Suppressor macrophage treated with lipopolysaccharide for 4 hours (primary cell): ENCODE measurements at places on chromosomes 13 and 19.

GRCh38 chr19:10318807-10319682 is 3.2 kb upstream of the FDX2 start:
- no peak for DNase-seq

DNA sequence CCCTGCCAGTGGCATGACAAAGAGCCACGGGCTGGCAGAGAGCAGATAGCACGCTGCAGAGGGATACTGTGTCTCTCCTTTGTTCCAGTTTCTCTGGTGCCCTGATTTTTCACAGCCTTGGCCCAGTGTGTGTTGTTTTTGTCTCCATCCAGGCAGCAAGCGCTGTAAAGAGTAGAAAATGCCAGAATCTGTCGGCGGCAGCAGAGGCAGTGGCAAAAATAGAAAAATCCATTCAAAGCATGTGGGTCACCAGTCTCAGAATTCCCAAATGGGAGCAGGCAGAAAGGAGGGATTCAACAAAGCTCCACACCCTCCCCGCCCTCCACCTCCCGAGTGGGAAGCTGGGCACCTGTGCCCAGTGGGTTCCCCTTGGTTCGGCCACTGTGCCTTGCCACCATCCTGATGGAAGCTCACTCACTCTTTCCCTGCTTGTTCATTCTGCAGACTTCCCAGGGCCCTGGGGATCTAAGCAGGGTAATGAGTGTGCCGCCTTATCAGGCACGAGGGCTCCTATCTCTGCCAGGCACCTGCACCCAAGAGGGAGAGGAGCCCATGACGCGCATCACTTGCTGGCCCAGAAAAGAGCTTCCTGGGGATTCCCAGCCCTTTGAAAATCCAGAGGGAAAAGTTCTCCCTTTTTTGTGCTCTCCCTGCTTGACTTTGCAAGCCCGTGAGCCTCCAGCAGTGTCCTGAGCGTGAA is 416.9 kb downstream of the IRS2 start:
- DNase-seq = no peak

GRCh38 chr19:4267901-4268815 is 10.9 kb upstream of the SHD start:
- no peak for DNase-seq

GRCh38 chr19:42278452-42279154 is 9.6 kb downstream of the CIC start:
- no peak for DNase-seq

- DNase-seq = no peak
These were observed 17.0 kb upstream of the COX7A1 start for GRCh38 chr19:36169084-36169760.

GRCh38 chr13:52665325-52665724 is 12.7 kb downstream of the SUGT1 start:
- peak; percentile 29 for DNase-seq

GRCh38 chr13:81609335-81609734 is 1268.4 kb upstream of the SPRY2 start:
- DNase-seq = no peak

GRCh38 chr19:47540748-47541147 is 25.9 kb upstream of the NAPA start:
- no peak for DNase-seq

GRCh38 chr19:51531349-51532315 is at the start of gene SIGLEC6:
Gene SIGLEC6 (minus strand): TSS chr19:51531670. CDS start chr19:51531648, 22 bp downstream.
- peak; percentile 91 for DNase-seq

DNA sequence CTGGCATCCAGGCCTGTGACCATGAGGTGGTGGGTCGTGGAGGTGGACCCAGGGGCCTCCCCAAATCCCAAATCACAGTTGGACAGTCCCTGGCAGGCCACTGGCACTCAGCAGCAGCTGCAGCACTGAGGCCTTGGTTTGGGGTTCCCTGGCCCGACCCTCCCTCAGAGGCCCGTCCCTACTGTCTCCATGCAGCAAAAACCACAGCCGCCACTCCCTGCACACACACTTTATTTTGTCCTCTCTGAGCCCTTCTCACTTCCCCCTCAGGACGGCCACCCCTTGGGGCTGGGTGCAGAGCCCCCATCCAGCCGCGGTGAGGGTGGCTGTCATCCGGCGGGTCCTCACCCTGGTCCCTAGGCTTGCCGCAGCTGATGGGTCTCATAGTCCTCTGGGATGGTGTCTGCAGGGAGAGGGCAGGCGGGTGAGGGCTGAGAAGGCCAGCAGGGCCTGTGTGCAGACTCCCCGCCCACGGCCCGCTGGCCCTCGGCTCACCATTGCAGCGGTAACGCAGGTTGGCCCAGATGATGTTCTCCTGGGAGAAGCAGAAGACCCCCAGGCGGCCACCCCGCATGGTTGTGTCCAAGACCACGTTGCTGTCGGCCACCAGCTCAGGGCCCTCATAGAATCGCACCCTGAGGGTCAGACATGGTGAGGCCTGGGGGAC is 8.4 kb downstream of the COMP start:
- no peak for DNase-seq

GRCh38 chr13:111905609-111905945 is 161.4 kb upstream of the SOX1 start:
- DNase-seq = no peak

DNA sequence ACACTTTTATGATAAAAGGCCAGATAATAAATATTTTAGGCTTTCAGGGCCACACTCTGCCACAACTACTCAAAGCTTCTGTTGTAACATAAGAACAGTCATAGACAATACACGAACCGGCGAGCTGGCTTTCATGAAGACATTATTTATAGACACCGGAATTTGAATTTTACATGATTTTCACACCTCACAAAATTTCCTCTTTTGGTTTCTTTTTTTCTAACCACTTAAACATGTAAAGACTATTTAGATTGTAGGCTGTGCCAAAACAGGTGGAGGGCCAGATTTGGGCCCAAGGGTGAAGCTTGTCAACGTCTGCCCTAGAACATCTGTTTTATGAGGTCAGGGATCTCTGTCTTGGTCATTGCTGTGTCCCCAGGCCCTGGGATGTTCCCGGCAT is 29.7 kb upstream of the FXYD3 start:
- DNase-seq = no peak
